ENCODE measurements at places on chromosomes 5 and 9.

DNA sequence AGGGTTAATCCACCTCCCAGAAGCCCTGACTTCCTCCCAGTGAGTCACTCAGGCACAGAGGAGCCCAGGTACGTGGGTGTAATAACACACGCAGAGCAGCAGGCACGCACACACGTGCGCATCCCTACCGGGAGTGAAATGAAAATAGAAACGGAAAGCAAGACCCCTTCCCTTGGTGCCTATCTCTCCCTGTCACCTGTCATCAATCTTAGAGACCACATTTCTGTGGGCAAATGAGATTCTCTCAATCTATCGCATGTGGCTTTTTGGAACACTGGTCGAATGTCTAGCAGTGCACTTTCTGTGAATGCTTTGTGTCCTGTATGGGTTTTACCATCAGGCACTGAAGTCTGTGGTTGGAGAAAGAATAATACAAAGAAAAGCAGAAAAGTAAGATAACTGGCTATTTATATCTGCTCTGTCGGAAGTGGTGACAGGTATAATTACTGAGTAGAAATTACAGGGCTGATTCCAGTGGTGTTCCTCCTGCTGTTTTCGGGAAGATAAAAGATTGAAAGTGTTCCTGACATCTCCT, 137.7 kb upstream of the GRIA1 start:
- no peak for DNase-seq

- no peak for DNase-seq
These were observed 54.8 kb downstream of the RNF38 start for GRCh38 chr9:36345103-36345846.

GRCh38 chr5:142845402-142845921, 75.3 kb downstream of the ARHGAP26 start:
- no peak for DNase-seq

DNA sequence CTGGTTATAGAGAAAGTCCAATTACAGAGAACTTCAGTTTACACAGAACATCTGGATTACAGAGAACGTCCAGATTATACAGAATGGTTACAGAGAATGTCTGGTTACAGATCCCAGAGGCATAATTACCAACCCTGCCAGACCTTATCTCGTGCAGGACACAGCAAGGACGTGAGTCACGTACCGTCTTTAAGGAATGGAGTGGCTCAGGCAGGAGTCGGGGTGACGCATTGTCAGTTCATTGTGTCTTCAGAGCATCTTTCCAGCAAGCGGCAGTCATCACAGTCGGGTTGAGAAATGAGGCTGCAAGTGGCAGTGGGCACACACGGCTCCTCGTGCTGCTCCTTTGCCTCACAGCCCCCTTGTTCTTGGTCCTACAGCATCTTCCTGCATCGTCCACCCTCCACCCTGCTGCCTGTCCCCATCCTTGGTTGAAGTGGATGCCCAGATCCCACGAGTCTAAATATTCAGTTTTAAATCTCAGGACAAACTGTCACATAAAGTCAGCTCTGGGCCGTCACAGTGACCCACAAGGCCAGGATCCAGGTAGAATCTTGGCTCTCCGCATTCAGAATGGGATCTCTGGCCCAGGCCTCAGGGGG, 30.0 kb upstream of the SLC6A19 start:
- DNase-seq = no peak

DNA sequence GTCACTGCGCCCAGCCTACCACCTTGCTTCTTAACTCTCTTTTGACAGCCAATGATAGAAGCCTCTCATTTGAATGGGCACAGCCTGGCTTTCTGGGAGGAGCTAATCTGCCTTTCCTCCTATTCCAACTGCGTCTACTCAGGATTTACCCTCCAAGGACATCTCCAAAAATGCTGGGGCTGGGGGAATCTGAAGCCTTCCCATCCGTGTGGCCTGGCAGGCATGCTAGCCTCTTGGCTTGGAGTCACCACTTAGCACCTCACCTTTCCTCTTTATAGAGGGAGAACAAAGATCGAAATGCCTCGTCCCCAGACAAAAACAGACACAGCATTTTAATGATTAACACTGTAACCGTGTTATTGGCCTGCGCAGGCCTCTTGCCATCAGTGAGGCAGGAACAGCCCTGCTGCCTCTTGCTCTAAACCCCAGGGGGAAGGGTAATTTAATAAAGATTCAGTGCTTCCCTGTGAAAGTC, 108.2 kb upstream of the KLF4 start:
- no peak for DNase-seq

- no peak for DNase-seq
These were observed 144.4 kb upstream of the ANKRD55 start for GRCh38 chr5:56377573-56377972.

DNA sequence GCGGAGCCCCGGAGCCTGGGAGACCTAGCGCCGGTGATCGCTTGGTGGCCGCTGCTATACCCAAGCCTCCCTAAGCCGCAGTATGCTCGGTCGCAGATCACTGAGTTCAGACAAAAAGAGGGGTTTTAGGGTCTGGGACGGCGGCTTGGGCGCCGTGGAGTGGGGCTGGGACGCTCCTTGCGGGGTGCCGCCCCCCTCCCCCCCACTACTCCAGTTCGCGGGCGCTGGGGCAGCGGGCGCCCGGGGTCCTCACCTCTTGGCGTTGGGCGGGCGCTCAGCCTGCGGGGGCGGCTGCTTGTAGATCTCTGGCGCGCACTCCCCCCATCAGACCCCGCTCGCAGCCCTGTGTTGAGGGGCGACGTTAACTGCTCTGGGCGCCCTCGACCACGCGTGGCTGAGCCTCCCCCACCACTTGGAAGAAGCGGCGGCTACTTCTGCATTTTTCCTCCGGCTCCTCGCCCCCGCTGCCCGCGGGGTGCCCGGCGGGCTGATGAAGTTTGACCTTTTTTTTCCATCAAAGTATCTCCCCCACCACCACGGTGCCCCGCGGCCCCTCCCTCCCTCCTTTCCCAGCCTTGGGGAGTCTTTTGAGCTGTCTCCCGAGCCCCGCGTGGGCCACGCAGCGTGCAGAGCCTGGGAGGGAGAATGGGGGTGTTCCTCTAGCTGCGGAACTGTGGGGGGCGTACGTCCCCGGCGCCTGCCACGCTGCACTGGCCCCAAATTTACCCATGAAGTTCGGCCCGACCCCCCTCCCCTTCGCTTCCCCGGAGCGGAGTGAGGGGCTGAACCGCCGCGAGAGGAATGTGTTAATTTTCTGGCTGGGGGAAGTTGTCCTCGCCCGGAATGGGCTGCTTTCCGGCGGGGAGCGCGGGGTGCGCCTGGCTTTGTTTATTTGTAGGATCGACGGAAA, 1.2 kb downstream of the CXXC5 start:
- DNase-seq = no peak

GRCh38 chr9:34546834-34547827, 24.3 kb upstream of the ENHO start:
- peak; percentile 48 for DNase-seq

- DNase-seq = no peak
These were observed 903 bp downstream of the CDX1 start for GRCh38 chr5:150167512-150167850.

DNA sequence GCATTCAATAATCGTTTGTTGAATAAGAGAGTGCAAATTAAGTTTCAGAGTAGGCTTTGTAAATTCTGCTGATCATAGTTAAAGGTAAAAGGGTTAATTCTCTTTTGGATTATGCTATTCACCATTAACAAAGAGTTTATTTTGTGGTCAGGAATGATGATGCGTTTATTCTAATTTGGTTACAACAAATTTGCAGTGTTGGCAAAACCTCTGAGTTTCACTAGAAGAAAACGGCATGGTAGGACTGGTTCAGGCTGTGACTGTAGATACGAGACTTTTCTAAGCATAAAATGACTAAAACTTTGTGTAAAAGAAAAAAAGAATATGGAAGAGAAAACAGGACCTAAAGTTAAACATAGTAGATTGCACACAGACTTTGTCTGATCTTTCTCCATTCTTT, 234.7 kb downstream of the TLR4 start:
- no peak for DNase-seq

- DNase-seq = no peak
These were observed 194.8 kb downstream of the CRB2 start for GRCh38 chr9:123550797-123551196.

DNA sequence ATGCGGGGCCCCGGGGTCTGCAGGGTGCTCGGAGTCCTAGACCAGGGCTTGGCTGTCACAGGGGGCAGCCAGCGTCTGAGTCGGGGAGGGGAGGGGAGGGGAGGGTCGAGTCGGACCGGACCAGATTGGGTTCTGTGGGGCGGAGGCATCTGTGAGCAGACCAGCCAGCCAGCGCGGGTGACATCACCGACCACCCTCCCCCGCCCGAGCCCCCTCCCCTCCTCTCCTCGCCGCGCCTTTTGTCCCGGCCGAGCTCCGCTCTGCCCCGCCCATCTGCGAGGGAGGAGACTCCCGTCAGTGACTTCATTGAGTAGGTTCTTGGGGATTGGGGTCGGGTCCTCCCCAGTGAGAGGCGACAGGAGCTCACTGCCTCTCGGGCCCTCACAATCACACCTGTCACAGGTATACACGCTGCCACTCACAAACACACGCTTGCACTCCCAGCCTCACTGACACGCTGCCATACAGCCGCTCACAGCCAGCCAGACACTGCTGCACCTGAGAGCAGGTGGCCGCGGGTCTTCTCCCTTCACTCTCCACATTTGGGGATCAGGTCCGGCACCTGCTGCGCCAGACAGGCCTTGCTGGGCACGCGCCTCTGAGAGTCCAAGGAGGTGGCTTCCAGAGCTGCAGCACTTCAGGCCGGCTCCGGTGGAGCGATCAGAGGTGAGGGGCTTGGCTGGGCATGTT, 546 bp downstream of the DNAJB5 start:
- no peak for DNase-seq

- no peak for DNase-seq
These were observed 41.5 kb upstream of the PTPDC1 start for GRCh38 chr9:94042516-94043360.

DNA sequence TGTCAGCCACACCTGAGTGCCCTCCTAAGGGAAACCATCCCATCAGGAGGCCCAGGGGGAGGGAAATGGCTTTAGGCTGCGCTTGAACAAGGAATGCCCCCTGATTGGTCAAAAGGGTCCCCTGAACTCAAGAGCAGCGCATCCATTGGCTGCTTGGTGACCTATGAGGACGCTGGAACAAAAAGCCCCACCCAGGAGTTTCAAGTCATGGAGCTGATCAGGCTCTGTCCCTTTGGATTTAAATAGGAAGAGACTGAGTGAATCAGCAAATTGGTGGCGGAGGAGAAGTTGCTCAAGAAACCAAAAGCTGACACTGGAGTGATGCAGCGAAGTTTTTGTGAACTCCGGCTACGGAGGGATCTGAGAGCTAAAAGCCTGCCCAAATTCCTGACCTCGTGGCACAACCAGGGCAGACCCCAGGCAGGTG, 66.7 kb downstream of the SMIM23 start:
- no peak for DNase-seq

- DNase-seq = no peak
These were observed 170.6 kb downstream of the CACNA1B start for GRCh38 chr9:138048184-138048583.

DNA sequence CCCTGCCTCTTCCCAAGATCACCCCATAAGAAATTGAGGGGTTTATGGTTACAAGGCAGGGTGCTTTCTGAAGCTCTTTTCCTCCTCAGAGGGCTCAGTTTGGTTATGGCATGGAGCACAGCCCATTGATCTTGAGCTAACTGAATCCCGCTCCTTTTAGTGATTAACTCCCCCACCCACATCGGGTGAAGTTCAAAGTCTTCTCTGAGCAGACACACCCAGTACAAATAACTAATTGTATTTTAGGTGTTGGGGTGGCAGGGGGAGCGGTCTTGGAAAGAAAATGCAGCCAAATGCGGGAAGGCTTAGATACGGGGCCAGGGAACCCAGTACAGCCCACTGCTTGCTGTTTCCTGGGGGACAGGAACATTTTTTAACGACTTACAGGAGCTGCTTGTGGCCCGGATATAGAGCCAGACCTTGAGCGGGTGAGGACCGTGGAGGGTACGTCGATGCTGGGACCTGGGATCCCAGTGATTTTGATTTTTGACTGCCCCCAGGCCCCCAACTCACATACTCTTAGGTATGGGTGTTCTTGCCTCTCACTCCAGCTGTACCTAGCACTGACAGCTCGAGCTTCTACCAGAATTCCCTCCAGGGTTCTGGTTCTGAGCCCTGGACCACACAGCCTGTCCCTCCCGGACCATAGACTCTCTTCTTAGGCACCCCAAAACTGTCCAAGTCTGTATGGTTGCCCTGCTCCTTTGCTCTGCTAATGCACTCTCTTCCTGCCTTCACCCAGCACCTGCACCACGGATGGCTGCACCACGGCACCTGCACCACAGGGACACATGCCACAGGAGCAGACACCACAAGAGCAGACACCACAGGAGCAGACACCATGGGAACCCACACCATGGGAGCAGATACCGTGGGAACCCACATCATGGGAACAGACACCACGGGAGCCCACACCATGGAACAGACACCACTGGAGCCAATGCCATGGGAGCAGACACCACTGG, 18.3 kb upstream of the RXRA start:
- DNase-seq = no peak

DNA sequence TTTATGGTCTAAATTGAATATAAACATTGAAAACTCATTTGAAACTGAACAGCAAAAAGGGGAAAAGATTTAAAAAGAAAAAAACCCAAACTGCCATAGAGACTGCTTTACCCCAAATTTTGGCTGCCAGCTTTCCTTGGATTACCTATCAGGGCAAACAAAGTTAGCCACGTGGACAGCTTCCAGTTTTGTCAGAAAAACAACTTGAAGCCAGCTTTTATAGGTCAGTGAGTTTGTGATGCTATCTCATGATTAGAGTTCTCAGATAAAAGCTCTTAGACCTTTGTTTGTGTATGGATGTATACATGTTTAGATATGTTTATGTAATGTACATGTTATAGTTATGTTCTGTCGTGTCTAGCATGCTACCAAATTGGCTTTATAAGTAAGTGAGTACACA, 16.1 kb downstream of the FBP2 start:
- no peak for DNase-seq

DNA sequence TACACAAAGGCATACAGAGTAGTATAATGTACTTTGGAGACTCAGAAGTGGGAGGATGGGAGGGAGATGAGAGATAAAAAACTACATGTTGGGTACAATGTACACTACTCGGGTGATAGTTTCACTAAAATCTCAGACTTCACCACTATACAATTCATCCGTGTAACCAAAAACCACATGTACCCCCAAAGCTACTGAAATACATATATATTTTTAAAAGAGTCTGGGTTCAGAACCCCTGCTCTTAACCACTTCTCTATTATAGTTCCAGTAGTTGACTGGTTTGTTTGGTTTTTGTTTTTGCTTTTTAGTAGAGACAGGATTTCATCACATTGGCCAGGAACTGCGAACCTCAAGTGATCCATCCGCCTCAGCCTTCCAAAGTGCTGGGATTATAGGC, 22.6 kb downstream of the SGTB start:
- DNase-seq = no peak

DNA sequence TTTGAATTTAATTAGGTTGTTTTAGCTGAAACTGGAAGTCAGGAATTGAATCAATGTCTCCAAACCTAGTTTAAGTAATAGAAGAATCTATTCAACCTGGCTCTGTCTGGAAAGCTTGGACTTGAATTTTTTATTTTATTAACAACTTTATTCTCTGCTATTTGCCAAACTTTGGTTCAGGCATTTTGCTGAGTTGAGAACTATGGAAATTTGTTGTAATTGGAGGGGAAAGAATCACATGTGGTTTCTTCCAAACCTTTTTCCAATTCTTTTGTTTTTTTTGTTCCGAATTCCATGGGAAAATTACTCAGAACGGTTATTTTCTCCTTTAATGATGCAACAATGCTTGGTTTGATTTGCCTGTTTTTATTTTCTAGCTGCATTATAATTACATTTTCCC, 98.2 kb upstream of the RPS23 start:
- no peak for DNase-seq
